ENCODE measurements at places on chromosomes 2 and 18. TPM values are rescaled to one million over a fixed set of nuclear protein-coding genes. Genes with fewer than 3 reads are reported as not detected.

GRCh38 chr18:46466234-46467160 lies 190.5 kb downstream of the LOXHD1 start:
- no peak for DNase-seq

GRCh38 chr2:200356321-200356720 lies 49.8 kb downstream of the SPATS2L start:
- DNase-seq, result no peak

GRCh38 chr2:18708203-18708715 lies 118.9 kb upstream of the NT5C1B start:
- no peak for DNase-seq

The AFF3 gene
- 3.0 TPM for total RNA-seq

The ECEL1 gene
- 6.5 TPM for total RNA-seq

The KLHL41 gene
- not detected for total RNA-seq

DNA sequence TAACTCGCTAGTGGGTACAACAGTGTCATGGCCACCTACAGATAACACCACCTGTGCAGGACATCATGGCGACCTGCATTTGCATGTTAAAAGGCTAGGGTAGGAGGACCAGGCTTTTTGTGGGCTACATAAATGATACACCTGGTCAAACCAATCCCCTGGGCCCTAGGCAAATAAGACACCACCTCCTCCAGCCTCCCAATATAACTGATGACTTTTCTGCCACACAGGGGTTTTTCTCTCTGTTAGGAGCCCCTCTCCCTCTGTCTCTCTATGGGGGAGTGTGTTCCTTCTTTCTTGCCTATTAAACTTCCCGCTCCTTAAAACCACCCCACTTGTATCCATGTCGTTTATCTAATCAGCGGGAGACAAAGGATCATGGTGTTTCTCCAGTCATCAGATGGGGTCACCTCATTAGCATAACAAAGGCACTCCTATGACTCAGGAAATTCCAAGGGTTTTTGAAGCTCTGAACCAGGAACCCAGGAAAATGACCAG lies 10.8 kb upstream of the BUB1 start:
- peak; percentile 77 for DNase-seq

DNA sequence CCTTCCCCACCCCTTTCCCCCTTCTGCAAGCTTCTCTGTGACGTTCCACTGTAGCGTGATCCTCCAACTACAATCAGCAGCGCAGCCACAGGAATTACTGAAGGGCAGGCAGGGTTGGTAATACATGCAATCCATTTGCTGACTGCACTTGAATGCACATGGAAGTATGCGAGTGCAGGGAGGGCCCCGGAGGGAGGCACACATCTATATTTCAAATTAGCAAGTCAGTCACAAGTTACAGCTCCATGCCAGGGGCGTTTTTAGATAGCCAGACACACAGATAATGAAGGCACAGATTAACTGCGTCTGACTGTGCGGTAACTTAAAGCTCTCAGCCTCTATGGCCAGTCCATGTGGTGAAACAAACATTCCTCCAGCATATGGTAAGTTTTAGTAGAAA lies 209.2 kb upstream of the GATA6 start:
- DNase-seq, result no peak

All from H1 (cell line).